ENCODE measurements at places on chromosomes 5 and 9. TPM values are rescaled to one million over a fixed set of nuclear protein-coding genes. Genes with fewer than 3 reads are reported as not detected.
A peak's percentile ranks its signal among the peaks of the same experiment; 100 is the strongest.

DNA sequence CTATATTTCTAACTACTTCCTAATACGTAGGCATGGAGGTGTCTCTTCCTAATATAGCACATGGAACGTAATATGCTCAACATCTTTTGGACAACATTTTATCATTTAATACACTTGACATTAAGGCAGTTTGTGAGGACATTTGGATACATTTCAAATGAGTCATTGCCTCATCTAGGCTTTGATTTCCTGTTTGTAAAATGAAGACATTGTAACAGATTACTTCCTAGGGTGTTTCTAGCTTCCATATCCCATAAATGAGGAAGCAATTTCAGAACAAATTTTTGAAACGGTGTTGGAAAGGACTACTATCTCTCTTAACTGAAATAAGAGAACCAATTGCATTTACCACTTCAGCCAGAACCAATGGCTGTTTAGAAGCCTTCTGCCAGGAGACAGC lies 38.7 kb downstream of the SLC28A3 start:
- DNase-seq = no peak

DNA sequence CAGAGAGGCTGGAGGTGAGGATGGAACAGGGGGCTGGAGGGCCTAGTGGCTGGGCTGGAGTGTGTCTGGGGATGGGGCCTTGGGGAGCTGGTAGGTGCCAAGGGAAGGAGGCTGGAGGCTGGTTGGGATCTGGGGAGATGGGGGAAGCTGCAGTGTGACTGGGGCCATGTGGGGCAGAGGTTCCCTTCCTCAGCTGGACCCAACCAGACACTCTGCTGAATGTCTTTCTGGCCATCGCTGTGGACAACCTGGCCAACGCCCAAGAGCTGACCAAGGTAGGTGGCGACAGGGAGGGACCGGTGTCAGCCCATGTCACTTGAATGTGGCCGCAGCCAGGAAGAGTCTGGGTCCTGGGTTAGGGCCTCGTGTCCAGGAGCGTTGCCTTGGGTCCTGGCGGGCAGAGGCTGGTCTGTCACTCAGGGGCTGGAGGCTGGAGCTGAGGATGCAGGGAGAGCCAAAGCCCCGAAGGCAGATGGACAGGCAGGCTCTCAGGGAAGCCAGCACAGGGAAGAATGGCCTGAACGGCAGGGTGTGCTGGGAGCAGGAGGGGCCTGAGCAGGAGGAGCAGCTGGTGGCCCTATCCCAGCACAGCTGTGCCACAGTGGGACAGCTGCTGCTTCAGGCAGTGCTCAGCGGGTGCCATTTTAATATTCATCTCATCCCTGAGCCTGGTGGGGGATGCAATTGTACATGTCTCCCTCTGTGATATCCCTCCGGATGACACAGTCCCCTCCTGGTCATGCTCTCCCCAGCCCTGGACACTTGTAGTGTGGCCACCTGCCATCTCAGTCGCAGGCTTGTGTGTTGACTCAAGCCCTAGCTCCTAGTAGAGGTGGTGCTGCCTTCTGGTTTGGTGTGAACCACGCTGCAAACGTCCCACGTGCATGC lies 132.5 kb downstream of the CACNA1B start:
- no peak for DNase-seq

GRCh38 chr9:98120476-98120875 lies 1.5 kb upstream of the TRIM14 start:
- DNase-seq = no peak

DNA sequence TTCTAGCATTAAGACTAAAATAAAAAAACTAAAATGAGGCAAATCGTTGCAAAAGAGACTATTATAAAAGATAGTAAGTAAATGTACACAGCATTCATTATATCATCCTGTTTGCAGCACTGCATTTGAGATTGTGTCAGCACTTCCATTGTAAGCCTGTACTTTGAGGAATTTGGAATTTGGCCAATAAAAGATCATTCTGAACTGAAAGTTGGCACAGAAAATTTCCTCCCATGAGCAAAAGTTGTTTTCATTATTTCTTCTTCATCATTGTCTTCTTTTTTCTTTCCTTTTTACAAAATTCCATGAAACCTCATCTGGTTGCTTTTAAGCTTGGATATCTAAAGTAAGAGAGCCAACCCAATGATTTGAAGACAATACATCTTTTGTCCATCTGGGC lies 199.3 kb upstream of the ADAMTSL1 start:
- DNase-seq = no peak

- no peak for DNase-seq
Observed at GRCh38 chr5:516980-517379, 7.3 kb downstream of the SLC9A3 start.

DNA sequence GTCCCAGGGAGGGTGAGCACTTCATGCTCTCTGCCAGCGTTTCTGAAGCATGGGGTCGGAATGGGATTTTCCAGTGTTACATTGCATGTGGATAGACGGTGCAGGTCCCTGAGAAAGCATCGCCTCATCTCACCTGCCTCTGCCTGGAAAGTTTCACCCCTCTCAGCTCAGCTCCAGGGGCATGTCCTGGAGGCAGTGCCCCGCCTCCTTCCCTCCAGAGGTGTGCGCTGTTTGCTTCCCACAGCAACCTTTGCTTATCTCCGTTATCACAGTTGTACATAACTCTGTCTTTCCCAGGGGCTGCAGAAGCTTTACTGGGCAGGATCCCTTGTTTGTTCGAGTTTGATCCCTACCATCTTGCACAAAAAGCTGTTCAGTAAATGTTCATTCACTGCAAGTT lies 10.7 kb upstream of the CREBRF start:
- no peak for DNase-seq

DNA sequence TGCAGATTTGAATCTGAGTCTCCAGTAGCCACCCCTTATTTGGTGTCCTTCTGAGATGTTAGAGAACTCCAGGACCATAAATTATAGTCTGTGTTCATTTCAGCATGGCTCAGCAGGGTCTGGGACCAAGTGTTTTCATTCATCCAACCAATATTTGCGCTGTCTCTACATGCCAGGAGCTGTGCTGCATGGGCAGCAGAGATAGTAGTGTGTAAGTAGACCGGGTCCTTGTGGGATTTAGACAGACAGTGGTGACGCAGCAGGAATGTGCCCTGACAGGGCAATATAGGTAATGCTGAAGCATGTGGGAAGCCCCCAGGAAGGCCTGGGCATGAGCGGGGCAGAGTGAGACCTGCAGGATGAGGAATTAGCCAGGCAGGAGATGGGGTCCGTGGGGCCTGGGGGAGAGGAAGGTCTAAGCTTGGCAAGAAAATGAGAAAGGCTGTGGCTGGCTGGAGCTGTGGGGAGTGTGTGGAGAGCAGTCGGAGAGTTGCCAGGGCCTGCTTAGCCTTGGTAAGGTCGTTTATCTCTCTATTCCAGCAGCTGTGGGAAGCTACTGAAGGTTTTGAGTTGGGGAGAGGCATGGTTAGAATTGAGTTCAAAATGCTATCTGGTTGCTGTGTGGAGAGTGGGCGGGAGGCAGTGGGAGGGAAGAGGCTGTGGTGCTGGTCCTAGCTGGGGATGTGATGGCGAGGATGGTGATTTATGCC lies 16.8 kb downstream of the STXBP1 start:
- DNase-seq = no peak

GRCh38 chr9:135167849-135168655 lies 80.6 kb downstream of the OLFM1 start:
- DNase-seq = no peak

DNA sequence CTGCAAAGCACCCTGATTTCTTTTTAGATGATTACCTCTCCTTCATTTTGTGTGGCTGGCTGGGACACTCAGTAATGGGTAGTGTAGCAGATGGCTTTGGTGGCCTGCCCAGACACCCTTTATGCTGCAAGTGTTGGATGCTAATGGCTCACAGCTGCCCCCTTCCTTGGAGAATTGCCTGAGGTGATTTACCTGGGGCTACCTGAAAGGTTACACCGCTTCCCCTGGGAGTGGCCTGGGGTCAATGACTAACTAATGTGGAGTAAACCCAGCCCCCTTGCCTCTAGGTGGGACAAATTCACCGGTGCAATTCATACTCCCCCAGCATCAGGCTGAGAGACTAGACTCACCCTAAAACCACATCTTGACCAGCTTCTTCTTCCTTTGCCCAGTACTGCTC lies 23.5 kb upstream of the HAND1 start:
- no peak for DNase-seq

GRCh38 chr9:37486256-37486615 lies 488 bp downstream of the POLR1E start:
- no peak for DNase-seq

GRCh38 chr9:17793713-17794622 lies 215.1 kb downstream of the SH3GL2 start:
- DNase-seq = no peak

GRCh38 chr9:134895908-134896833 lies 15.6 kb downstream of the FCN2 start:
- DNase-seq = peak; percentile 92

- no peak for DNase-seq
Observed at GRCh38 chr5:124902097-124902821, 155.8 kb upstream of the ZNF608 start.

DNA sequence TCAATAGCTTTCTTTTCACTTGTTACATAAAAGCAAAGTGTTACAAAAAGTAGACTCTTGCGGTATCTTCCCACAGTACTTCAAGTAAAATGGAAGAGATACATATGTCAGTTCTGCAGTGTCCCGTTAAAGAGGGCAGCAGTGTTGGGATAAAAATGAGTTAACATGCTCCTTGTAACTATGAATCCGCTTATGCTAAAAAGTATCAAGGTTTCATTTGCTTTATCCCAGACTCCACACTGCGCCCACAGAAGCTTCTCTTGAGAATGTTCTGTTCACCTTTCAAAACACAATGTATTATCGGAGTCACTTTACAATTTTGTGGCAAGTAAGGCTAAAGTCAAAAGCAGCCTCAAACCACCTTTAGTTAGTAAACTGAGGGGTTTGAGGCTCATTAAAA lies 790 bp downstream of the PTAR1 start:
- DNase-seq = no peak

GRCh38 chr9:105158898-105159297 lies 85.6 kb upstream of the SLC44A1 start:
- DNase-seq = no peak

DNA sequence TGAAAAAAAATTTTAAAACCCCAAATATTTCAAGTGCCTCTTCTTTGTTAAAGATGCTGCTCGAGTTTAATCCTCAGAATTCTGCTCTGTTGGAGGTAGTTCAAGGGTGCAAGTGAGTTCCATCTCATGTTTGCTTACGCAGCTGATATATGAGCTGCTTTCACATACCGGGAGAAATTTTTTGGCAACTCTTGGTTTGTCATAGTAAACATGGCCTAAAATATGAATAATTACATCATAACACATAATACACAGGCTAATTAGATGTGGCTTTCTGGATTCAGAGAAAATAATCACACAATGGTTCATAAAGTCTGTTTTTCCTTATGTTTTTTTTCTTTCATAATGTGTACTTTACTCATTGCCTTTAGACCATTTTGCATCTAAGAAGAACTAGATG lies 1134.1 kb downstream of the PTPRD start:
- DNase-seq = no peak

DNA sequence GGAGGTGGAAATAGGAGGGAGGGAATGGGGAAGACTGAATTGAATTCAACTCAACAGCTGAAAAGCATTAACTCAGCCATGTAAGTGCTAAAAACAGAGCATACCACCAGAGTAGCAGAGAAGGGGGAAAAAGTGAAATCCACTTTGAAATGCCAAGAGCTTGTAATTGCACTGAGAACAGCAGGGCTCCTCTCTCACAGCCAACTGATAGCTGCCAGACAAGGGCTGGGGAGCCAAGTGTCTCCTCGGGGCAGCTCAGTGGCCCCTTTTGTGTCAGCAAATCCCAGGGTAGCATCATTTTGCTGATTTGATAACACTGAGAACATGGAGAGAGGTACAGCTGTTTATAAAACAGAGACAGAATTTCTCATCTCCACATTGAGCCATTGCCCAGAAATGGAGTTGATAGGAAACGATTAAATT lies 182.5 kb downstream of the FRMD3 start:
- DNase-seq = no peak

- no peak for DNase-seq
Observed at GRCh38 chr5:76807296-76807695, 11.5 kb upstream of the F2RL1 start.

DNA sequence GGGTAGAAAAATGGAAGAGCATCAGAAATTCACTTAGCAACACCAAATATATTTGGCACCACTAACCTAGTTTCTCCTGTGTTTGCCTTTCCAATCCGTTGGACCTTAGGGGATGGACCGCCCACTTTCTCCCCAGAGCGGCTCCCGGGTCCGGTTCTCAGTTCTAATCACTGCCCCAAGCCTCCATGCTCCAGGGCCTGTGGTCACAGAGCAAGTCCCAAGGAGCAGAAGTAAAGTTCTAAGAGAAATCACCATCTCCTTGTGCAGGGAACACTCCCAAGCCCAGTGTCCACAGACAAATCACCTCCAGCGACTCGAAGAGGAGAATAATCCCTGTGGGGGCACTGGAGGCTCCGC lies 728 bp upstream of the SLC1A1 start:
- no peak for DNase-seq

GRCh38 chr9:93118863-93119702 lies 15.0 kb downstream of the NINJ1 start:
- DNase-seq = no peak

DNA sequence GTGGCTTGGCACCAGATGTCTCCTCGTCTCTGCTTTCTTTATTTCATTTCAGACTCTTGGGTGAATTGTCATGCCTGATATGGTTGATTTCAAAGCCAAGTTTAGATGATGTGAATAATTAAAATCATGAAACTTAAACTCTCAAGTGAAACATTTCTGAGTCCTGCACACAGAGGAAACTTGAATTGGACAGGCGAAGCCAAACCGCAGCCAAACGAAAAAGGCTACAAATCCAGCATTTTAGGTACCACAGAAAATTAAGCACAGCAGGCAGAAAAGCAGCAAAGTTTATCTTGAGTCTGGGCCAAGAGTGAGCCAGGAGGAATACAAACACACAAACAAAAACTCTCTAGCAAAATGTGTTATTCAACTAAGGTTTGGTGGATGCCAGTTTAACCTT lies 659.8 kb upstream of the KLF4 start:
- no peak for DNase-seq

DNA sequence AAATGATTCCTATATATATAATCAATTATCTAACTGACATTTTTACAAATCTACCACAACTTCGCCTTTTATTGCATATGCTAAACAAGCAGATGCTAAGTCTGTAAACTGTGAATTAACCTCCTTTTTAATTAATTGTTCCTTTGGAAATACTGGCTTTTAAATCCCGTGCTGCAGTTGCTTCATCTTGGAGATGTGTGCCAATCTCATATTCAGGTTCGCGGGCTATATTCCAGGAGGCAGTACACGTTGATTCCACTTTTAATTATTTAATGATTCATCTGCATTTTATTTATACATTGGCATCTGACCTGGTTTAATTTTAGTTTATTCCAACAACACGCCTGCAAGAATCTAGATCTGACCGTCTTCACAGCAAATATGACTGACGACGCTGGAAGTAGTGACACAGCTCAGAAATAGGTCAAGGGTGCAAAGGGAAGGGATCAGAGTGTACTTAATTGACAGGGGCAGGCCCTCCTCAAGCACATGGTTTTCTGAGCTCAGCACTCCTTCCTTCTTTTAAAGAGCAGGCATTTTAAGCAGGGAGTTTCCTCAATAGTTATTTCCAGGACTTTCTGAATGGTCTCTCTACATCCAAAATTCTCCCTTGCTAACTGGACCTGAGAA lies 125.2 kb downstream of the GLIS3 start:
- no peak for DNase-seq

The CEMIP2 gene
- total RNA-seq = 46.7 TPM

The PTPN3 gene
- 15.5 TPM for total RNA-seq

The FBP2 gene
- total RNA-seq = not detected

The TRPM6 gene
- 9.1 TPM for total RNA-seq

The PCYOX1L gene
- total RNA-seq = 6.4 TPM

The IL13 gene
- total RNA-seq = not detected

The CTXN3 gene
- total RNA-seq = not detected

The HAPLN1 gene
- total RNA-seq = not detected

The DOCK2 gene
- 18.2 TPM for total RNA-seq

The EPB41L4B gene
- total RNA-seq = 4.7 TPM

The ADGRD2 gene
- 4.2 TPM for total RNA-seq

The LCN2 gene
- total RNA-seq = 136 TPM
